ENCODE measurements at places on chromosomes 4 and X. TPM values are rescaled to one million over a fixed set of nuclear protein-coding genes. Genes with fewer than 3 reads are reported as not detected.

CTSO gene
- total RNA-seq = 1.0 TPM

MAP7D2 gene
- 5.4 TPM for total RNA-seq

PABPC5 gene
- 0.08 TPM for total RNA-seq

CSAG1 gene
- 0.25 TPM for total RNA-seq

NUDT11 gene
- 2.8 TPM for total RNA-seq

USP17L20 gene
- not detected for total RNA-seq

LRP2BP gene
- total RNA-seq = 0.14 TPM

MTNR1A gene
- total RNA-seq = 0.35 TPM

KLHL8 gene
- 5.8 TPM for total RNA-seq

POU4F2 gene
- total RNA-seq = not detected

C4orf54 gene
- total RNA-seq = not detected

TMEM128 gene
- 13.0 TPM for total RNA-seq

RENBP gene
- total RNA-seq = 0.09 TPM

CXCL6 gene
- total RNA-seq = not detected

FANCB gene
- total RNA-seq = 2.3 TPM

PRR32 gene
- total RNA-seq = not detected

PORCN gene
- total RNA-seq = 19.5 TPM

CSAG2 gene
- not detected for total RNA-seq

HS6ST2 gene
- total RNA-seq = 0.03 TPM

SSX4 gene
- total RNA-seq = not detected

PDLIM3 gene
- 0.12 TPM for total RNA-seq

SLC16A2 gene
- total RNA-seq = 22.7 TPM

SCML2 gene
- total RNA-seq = 6.6 TPM

EDNRA gene
- 0.58 TPM for total RNA-seq

DGKK gene
- not detected for total RNA-seq

OTUD5 gene
- 59.5 TPM for total RNA-seq

MED14 gene
- 19.5 TPM for total RNA-seq

BEND2 gene
- not detected for total RNA-seq

ERVMER34-1 gene
- total RNA-seq = 0.37 TPM

ZFP92 gene
- total RNA-seq = 0.50 TPM

PNPLA4 gene
- total RNA-seq = 11.5 TPM

CXCR3 gene
- 0.10 TPM for total RNA-seq

PRRG3 gene
- not detected for total RNA-seq

FAM9B gene
- not detected for total RNA-seq

SPANXN3 gene
- not detected for total RNA-seq

TRAM1L1 gene
- total RNA-seq = 0.40 TPM

All from A549 treated with GW870086 at 1 μM for 4 hours (cell line).